Large intestine (tissue), 12 donors: ENCODE measurements at places on chromosomes 16 and 17.

DNA sequence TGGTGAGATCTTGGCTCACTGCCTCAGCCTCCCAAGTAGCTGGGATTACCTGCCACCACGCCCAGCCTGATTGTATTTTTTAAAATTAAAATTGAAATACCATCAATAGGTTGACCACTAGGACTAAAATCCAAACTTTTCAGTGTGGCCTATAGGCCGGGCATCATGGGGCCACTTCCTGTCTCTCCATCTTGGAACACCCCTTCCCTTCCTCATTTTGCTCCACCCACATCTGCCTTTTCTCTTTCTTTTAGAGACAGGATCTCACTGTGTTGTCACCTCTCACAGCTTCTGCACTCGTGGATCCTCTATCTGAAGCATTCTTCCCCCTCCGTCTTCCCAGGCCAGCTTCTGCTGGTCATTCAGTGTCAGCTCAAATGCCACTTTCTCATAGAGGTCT is 57.0 kb downstream of the BMERB1 start:
- no peak for DNase-seq

- DNase-seq: no peak
Observed at GRCh38 chr16:73054498-73054812, 6.5 kb upstream of the ZFHX3 start.

DNA sequence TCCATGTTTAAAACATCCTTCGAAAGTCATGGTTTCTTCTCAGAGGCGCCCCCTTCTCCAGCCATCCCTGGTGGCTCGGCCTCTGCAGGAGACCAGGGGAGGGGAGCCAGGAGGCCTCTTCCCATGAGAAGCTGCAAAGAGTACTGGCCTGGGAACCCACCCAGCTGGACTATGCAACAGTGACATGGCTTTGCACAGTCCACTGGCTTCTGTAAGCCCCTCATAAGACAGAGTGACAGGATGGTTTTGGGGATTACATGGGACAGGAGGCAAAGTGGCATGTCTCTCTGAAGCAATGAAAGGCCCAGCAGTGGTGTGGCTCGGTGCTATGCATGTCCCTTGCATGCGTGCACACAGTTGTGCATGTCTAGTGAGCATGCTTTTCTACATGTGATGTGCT is 99.5 kb downstream of the C16orf78 start:
- DNase-seq: no peak

- no peak for DNase-seq
Observed at GRCh38 chr17:1197379-1197778, 17.6 kb upstream of the ABR start.

DNA sequence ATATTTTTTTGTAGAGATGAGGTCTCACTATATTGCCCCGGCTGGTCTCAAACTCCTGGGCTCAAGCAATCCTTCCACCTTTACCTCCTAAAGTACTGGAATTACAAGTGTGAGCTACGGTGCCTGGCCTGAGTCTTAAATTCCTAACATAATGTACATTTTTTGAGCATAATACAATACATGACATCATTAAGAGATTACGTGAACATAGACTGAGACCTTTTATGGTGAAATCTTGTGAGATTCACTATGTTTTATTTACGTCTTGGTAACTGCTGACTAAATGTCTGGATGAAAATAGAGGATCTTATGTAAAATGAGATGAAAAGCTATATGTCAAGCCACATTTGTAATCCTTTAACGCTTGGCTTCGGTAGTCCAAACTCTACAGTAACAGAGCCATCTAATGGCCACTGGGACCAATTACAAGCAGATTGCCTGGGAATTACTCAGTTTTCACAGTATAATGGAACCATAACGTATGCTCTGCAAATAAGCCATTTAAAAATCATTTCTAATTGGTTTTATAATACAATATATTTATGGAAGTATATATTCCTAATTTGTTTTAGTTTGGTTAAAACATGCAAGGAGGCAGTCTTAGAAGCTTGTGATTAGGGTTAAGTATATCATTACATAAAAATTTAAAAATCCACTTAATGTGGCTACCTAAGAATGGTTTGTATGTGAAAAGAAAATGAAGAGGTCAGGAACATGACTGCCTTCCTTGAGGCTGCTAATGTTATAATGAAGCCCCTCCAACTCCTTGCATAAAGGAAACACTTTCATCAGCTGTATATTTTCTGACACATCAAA is 8.1 kb upstream of the EFCAB13 start:
- DNase-seq: peak; percentile 75

DNA sequence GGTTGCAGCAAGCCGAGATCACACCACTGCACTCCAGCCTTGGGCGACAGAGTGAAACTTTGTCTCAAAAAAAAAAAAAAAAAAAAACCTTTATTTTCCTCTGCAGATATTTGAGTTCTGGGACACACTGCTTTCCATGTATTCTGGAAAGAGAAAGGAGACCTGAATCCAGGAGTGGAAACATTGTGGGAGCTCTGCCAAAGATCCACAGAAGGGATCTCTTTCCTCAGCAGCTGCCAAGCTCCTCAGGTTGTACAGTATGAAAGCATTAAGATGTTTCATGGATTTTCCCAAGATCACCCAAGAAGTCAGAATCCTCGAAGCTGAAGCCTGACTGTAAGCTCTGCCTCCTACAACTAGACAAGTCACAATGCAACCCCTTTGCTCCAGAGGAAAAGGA is 13.5 kb downstream of the NPRL3 start:
- no peak for DNase-seq

DNA sequence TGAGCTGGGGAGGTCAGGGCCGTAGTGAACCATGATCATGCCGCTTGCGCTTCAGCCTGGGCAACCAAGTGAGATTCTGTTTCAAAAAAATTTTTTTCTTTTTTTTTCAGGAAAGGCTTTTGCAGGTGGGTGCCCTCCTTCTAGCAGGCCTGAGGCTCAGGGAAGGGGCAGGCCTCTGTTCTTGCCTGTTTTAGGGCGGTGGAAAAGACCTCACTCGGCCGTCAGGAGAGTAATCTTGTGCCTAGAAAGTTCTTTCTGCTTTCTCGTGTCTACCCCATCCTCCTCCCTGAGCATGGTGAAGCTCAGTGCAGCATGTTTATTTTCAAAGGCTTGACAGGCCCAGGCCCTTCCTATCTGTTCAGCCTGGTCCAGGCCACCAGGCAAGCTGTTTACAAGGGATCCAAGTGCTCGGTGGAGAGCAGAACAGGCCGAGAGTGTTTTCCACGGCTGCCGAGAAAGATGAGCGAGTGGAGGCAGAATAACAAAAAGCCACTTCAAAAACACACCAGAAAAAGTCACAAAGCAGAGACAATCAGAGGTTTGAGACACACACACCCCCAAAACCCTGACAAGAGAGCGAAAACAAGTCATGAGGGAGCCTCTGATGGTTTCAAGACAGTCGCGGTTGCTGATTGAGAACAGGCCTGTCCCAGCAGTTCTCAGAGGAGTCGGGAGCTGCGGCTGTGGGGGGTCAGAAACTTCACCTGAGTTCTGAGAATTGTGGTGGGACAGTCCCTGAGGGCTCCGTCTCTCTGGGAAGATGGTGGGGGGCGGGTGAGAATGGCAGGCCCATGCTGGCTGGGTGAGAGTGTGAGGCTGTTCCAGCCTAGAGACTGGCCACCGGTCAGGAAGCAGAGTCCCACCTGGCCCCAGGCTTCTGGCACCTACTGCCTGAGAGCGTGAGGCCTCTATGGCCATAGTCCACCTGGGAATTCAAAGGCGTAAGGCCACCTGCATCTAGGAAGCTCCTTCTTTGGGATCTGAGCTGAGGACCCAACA is 37.5 kb upstream of the CCR7 start:
- no peak for DNase-seq

DNA sequence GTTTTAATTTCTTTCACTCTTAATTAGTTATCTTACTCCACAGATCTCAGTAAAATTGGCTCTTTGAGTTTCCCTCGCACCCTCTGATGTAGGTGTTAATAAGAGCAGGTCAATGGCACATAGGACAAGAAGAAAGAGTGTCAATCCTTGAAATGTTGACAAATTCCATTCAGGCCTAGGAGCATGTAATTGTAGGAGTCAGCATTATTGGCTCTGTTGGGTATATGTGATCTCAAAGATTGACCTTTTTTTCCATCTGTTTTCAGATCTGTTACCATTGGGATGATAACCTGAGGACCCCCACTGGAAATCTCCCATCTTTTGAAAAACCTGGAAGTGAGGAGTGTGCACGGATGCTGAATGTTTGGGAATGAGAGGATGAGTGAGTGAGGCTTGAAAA is 11.8 kb upstream of the TBKBP1 start:
- no peak for DNase-seq

GRCh38 chr16:29662000-29662728 is 883 bp upstream of the SPN start:
- DNase-seq: no peak

- no peak for DNase-seq
Observed at GRCh38 chr17:44558334-44558709, 1.0 kb downstream of the FZD2 start.

GRCh38 chr17:34358631-34359030 is 2.4 kb downstream of the CCL13 start:
- no peak for DNase-seq

DNA sequence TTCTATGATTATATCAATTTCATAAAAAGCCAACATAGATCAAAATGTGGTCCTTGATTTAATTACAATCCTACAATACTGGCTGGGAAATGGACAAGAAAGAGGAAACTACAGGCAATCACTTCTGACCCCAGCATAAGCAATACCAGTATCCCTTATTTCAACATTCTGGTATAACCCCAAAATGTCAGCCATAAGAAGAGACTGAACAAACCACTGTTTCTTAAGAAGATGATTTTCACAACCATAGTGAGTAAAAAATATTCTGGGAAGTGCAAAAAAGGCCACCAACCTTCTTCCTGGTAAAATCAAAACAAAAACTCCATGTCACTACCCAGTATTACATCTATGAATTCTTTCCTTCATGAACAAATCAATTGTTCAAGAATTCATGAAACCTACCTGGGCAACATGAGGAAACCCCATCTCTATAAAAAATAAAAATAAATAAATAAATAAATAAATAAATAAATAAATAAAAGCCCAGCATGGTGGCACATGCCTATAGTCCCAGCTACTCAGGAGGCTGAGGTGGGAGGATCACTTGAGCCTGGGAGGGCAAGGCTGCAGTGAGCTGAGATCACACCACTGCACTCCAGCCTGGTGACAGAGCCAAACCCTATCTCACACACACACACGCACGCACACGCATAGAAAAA is 7.5 kb downstream of the N4BP1 start:
- DNase-seq: no peak

DNA sequence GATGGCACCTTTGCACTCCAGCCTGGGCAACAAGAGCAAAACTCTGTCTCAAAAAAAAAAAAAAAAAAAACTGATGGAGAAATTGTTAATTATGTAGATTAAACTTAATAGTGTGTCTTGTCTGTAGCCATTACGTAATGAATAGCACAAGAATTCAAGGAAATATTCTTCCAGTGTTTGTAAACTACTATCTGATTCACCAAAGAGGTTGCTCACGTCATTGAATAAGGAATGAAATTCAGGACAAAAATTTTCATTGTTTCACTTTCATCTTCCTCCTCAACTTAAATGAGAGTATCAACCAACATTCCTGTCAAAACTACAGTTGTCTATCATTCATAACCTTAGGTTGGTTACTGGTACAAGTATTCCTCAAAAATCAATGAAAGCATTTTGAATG is 30.7 kb upstream of the MYO18A start:
- no peak for DNase-seq

DNA sequence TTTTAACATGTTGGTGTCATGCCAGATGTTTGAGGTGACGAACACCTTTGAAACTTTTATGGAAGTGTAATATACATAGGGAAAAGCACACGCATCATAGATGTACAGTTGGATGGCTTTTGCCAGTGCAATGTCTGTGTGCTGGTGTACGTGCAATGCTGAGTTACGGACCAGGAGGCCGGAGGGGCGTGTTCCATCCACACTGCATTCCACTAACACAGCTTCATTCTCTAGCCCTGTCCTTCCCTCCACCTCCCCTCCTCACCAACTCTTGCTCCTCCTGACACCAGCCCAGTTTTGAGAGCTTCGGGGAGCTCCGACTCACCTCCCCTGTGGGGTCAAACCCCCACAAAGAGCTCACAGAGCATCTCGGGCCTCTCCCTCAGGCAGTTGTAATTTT is 358.8 kb downstream of the C16orf95 start:
- DNase-seq: no peak

DNA sequence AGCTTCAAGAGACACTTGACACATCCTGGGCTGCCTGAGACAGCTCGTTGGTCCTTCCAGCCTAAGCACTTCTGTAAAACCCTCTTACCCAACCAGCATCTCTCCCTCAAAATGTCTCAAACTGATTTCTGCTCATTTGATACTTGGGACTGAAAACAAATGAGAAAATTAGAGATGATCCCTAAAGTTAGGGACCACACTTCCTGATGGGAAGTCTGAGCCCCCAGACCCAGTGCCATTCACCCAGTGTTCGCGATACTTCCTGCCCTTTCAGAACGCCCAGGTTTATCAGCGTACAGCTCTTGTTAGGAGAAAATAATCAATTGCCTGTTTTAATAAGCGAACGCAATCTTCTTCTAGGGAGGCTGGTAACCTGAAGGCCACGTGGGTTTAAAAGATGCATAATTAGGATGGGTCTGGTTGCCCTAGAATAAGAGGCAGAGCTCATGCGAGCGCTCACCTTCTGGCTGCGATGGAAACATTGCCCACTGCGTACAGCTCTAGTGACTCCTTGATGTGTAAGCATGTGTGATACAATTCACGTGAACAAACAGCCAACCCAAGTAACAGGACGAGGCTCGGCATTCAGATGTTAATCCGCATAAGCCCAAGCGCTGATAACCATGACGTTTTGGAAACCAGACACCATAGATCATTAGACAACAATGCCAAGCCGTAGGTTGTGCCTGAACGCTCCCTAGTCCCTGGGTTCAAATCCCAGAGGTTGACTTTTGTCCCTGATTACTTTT is 213.1 kb downstream of the FOXL1 start:
- DNase-seq: no peak
